ENCODE measurements at places on chromosomes 6 and 20. TPM values are rescaled to one million over a fixed set of nuclear protein-coding genes. Genes with fewer than 3 reads are reported as not detected.

- no peak overlapping the region for H3K27ac ChIP-seq
- H3K27me3 ChIP-seq, result no peaks in the 10 kb centered on the region
- H3K4me3 ChIP-seq, result no peak overlapping the region
- no peak for DNase-seq
- peaks cover 6% of the 10 kb centered on the region for H3K4me1 ChIP-seq
These were observed 183.3 kb upstream of the ARID1B start for GRCh38 chr6:156593893-156594292.

DNA sequence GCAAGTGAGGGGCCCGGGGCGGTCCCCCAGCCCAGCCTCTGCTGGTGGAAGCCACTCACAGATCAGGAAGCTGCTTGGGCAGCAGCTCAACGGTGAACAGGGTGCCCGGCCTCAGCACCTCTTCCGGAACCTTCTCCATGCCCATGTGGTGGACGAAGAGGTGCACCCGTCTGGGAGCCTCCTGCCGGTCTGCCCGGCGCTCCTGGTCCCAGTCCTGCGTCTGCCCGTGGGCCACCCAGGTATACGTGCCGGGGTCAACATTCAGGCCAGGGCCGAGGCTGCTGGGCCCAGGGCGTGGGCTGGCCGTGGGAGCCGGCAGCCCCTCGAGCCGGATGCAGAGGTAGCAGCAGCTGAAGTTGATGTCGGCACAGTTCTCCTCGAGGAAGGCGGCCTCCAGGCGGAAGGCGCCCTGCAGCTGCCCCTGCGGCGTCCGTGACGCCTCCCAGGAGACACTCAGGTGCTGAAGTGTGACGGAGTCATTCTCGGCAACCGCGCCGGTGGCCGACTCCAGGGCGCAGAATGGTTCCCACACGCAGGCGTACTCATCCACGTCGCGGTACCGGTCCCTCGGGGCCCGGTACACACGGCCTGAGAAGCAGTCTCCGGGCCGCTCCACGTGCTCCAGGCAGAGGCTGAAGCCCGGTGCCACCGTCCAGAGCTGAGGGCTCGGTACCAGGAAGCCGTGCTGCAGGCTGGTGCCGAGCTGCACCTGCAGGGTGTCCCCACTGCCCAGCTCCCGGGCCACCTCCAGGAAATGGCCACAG is 8.7 kb downstream of the FNDC11 start:
- no peaks in the 10 kb centered on the region for H3K4me1 ChIP-seq
- no peak overlapping the region for H3K27ac ChIP-seq
- H3K36me3 ChIP-seq, result no peaks in the 10 kb centered on the region

DNA sequence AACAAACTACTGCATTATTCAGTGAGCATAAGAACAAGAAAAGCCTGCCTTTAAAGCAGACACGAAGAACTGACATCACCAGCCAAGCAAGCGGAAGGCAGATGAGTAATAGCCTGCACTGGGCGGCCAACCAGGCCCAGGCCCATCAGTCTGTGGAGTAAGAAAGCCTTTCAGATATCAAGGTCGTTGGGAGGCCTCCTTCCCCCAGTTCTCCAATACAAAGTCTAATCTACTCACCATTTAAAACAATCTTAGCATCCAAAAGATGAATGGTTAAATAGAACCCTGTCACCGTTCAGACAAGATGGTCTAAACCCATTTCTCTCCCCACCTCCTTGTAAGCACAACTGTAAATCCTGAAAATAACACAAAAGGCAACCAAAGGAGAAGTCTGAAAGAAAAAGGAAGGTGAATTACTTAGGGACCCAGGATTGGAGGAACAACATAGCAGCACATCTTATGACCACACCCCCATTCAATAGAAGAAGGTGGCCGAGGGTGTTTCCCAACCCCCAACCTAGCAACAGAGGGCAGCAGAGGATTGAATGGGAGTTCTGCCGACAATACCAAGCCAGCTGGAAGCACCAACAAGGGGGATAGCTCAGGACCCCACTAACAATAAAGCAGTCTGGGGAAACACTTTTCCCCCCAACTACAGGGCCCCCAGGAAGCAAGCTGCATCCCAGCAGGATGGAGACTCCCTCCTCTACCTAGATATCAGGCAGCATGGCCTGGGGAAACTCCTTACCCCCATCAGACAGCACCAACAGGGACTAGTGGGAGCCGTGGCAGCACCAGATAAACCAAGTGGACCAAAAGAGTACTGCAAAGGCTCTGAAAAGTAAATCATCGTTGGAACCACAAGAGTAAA is 67.9 kb downstream of the ZHX3 start:
- peak overlapping the region; percentile 73 for H3K27ac ChIP-seq
- DNase-seq, result peak; percentile 60
- H3K4me3 ChIP-seq, result no peak overlapping the region
- H3K36me3 ChIP-seq, result no peaks in the 10 kb centered on the region

DNA sequence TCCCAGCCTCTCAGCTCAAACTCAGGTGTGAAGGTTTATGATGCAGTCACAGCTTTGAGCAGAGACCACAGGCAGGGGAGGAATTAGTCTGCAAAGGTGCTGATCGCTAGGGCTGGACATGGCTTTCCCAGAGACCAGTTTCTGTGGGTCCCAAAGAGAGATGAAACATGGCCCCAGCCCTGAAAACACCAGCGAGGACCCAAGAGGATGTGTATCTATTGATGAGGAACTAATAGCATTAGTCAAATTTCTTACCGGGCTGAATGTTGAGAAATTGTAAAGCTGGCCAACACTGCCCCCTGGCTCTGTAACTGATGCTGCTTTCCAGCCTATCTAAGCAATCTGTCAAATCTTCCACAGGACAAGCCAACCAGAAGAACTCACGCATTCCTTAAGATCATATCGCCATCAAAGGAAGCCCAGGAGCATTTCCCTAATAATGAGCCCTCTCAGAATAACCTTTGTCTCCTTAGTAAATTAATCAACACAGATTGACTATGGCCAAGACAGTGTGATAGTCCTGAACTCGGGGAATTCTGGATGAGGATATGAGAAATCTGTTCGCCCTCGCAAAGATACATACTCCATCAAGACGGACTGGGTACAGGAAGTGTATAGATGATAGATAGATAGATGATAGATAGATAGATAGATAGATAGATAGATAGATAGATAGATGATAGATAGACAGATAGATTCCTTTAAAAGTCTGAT is 7.8 kb upstream of the ACSS1 start:
- no peak overlapping the region for H3K27ac ChIP-seq
- H3K4me1 ChIP-seq, result no peaks in the 10 kb centered on the region
- no peaks in the 10 kb centered on the region for H3K27me3 ChIP-seq
- no peaks in the 10 kb centered on the region for H3K36me3 ChIP-seq

DNA sequence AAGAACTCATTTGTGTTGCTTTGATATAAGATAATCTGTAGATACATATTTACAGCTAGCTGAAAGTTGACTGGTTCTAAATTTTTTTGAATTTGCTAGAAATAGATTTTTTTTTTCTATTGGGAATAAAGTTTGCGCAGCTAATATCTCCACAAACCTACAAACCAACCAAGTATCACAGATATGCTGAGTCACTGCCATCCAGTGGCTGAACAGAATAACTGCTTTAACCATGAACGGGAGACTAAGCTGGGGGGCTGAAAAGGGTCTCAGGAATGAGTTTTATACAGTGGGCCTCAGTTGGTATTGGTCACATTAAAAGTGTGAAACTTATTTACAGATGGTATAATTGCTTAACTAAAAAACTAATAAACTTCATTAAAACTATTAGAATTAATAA is 326.7 kb upstream of the CNR1 start:
- H3K4me3 ChIP-seq, result no peak overlapping the region
- H3K36me3 ChIP-seq, result no peaks in the 10 kb centered on the region
- DNase-seq, result no peak
- H3K27ac ChIP-seq, result no peak overlapping the region
- H3K4me1 ChIP-seq, result peaks cover 3% of the 10 kb centered on the region

GRCh38 chr6:49151957-49152356 is 311.1 kb downstream of the MMUT start:
- H3K27ac ChIP-seq, result no peak overlapping the region
- H3K4me1 ChIP-seq, result no peaks in the 10 kb centered on the region
- no peak overlapping the region for H3K4me3 ChIP-seq
- no peaks in the 10 kb centered on the region for H3K36me3 ChIP-seq
- no peaks in the 10 kb centered on the region for H3K27me3 ChIP-seq

GRCh38 chr6:42012501-42013133 is 37.7 kb upstream of the TAF8 start:
- H3K4me1 ChIP-seq, result no peaks in the 10 kb centered on the region
- H3K27ac ChIP-seq, result no peak overlapping the region
- H3K36me3 ChIP-seq, result no peaks in the 10 kb centered on the region
- no peak for DNase-seq

DNA sequence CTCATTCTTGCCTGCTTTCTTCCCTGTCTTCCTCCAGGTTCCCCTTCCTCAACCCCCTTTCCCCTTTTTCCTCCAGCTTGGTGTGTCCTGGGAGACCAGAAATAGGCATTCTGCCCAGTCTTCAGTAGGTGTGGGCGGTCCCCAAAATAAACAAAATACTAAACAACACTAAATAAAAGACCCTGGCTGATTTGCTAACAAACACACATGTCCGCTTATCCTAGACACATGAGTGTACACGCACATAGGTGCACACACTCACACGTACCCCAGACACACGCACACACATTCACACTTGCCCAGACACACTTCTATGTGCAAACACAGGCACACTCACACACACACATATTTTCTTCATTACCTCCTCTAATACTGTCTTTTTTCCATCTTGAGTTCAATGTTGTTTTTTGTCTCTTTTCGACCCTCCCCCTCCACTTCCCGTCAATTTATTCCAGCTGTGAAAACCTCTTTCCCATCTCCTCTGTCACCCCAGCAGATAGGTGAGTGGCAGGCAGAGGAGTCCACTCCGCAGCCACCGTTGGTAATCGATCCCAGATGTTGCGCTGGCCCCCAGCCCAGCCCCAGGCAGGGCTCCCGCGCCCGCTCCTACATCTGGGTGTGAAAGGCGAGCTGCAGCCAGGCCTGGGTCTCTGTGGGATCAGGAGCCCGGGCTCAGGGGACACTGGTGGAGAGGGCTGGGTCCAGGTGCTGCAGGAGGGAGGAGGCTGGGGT is 56.9 kb upstream of the FOXP4 start:
- H3K4me1 ChIP-seq, result peaks cover 9% of the 10 kb centered on the region
- no peaks in the 10 kb centered on the region for H3K27me3 ChIP-seq
- DNase-seq, result no peak
- no peak overlapping the region for H3K27ac ChIP-seq

- H3K4me3 ChIP-seq, result no peak overlapping the region
- DNase-seq, result no peak
- H3K27ac ChIP-seq, result no peak overlapping the region
- no peaks in the 10 kb centered on the region for H3K27me3 ChIP-seq
- no peaks in the 10 kb centered on the region for H3K36me3 ChIP-seq
- no peaks in the 10 kb centered on the region for H3K4me1 ChIP-seq
These were observed 14.2 kb downstream of the EBF4 start for GRCh38 chr20:2706688-2707352.

Gene CCN2
- total RNA-seq, result 39.1 TPM

Gene ZNF334
- total RNA-seq, result 26.8 TPM

Gene GPR6
- not detected for total RNA-seq

Gene FBXO9
- total RNA-seq, result 81.6 TPM

Gene ALDH8A1
- total RNA-seq, result 4.9 TPM

Gene C20orf96
- 16.7 TPM for total RNA-seq

Data from testis (tissue), 5 donors.